ENCODE measurements at places on chromosomes 16 and 17.
A peak's percentile ranks its signal among the peaks of the same experiment; 100 is the strongest.

- no peaks in the 10 kb centered on the region for H3K4me1 ChIP-seq
- H3K4me3 ChIP-seq, result no peak overlapping the region
- H3K27me3 ChIP-seq, result no peaks in the 10 kb centered on the region
- H3K36me3 ChIP-seq, result no peaks in the 10 kb centered on the region
- no peak for DNase-seq
Observed at GRCh38 chr16:86069736-86070298, 170.9 kb downstream of the IRF8 start.

DNA sequence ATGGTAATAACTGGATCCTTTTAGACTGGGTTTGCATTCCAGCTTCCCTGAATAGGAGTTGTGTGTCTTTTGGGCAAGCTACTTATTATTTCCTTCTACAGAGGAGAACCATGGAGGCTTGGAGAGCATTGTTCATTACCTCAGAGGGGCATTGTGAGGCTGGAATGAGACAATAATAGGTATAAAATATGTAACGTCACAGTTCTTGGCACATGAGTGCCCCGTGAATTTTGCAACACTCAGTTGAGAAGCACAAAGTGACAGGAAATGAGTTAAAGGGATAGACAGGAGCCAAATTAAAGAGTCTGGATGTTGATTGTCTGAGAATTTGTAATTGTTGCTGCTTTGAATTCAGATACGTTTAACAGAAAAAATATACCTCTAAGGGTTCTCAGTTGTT, 92.2 kb downstream of the CDH8 start:
- H3K4me3 ChIP-seq, result no peak overlapping the region
- no peak overlapping the region for H3K27ac ChIP-seq
- H3K4me1 ChIP-seq, result no peaks in the 10 kb centered on the region
- no peak for DNase-seq
- no peaks in the 10 kb centered on the region for H3K27me3 ChIP-seq

DNA sequence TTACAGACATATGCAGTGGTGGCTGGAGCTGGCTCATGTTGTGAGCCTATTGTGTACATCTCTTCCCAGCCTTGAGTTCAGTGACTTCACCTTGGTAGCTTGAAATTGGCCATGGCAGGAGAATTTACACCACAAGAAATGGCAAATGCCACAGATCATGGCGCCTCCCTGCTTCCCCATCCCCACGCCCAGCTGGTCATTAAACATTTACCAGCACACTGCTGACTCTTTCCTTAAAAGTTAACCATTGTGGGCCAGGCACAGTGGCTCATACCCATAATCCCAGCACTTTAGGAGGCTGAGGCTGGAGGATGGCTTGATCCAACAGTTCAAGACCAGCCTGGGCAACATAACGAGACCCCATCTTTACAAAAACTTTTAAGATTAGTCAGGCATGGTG, 22.6 kb upstream of the ITGB4 start:
- H3K27me3 ChIP-seq, result no peaks in the 10 kb centered on the region
- no peak overlapping the region for H3K4me3 ChIP-seq
- no peak for DNase-seq
- peaks cover 96% of the 10 kb centered on the region for H3K36me3 ChIP-seq
- H3K4me1 ChIP-seq, result no peaks in the 10 kb centered on the region

GRCh38 chr16:63563819-63564505, 1527.7 kb upstream of the CDH8 start:
- H3K27me3 ChIP-seq, result no peaks in the 10 kb centered on the region
- no peaks in the 10 kb centered on the region for H3K4me1 ChIP-seq
- no peak overlapping the region for H3K27ac ChIP-seq
- no peaks in the 10 kb centered on the region for H3K36me3 ChIP-seq

GRCh38 chr17:35345926-35346771, 27.3 kb downstream of the SLFN11 start:
- peak overlapping the region; percentile 65 for H3K4me3 ChIP-seq
- DNase-seq, result peak; percentile 29
- peaks cover 29% of the 10 kb centered on the region for H3K4me1 ChIP-seq
- H3K27ac ChIP-seq, result peak overlapping the region; percentile 34
- H3K27me3 ChIP-seq, result no peaks in the 10 kb centered on the region

DNA sequence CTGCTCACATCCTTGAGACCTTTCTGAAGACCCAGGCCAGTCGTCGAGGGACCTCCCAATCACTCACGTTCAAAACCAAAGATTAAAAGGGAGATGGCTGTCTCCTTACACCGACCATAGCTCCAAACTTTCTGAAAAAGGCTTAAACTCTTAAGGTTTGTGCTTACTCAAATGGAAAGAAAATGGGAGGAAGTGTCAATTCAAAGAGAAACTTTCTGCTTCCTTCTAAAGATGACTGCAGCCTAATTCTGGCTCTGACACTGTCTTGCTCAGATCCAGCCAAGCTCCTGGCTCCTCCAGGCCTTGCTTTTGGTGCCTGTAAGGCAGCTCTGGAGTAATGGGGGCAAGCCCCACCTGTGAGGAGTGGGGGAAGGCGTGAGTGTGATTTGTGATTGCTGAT, 54.9 kb upstream of the WSB1 start:
- H3K27ac ChIP-seq, result no peak overlapping the region
- H3K4me1 ChIP-seq, result no peaks in the 10 kb centered on the region
- H3K27me3 ChIP-seq, result no peaks in the 10 kb centered on the region
- H3K36me3 ChIP-seq, result no peaks in the 10 kb centered on the region

GRCh38 chr16:17320009-17320408, 150.8 kb downstream of the XYLT1 start:
- no peak overlapping the region for H3K4me3 ChIP-seq
- H3K27ac ChIP-seq, result no peak overlapping the region
- DNase-seq, result no peak
- no peaks in the 10 kb centered on the region for H3K27me3 ChIP-seq

- no peaks in the 10 kb centered on the region for H3K4me1 ChIP-seq
- no peaks in the 10 kb centered on the region for H3K27me3 ChIP-seq
- no peak overlapping the region for H3K27ac ChIP-seq
- H3K4me3 ChIP-seq, result no peak overlapping the region
Observed at GRCh38 chr17:32693194-32693897, 183.6 kb downstream of the MYO1D start.

DNA sequence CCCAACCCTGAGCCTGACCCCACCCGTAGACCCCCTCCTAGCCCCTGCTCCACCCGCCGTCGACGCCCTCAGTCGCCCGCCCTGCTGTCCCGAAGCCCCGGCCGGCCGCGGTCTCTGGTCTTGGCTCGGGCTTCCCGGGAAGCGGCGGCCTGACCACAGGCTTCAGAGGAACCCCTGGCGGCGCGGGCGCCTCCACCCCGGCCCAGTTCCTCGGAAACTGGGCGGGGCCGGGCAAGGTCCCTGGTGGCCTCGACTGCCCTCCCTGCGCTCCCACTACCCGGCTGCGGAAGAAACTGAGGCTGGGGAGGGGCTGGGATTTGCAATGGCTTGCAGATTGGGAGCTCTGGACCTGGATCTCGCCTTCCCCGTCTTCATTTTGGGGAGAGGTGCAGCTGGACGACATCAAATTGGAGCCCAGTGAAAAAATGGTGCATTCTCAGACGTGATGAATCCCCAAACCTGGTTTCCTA, 692 bp upstream of the SOCS1 start:
- H3K4me1 ChIP-seq, result peaks cover 45% of the 10 kb centered on the region
- H3K27ac ChIP-seq, result peak overlapping the region; percentile 97
- H3K36me3 ChIP-seq, result peaks cover 6% of the 10 kb centered on the region
- H3K27me3 ChIP-seq, result no peaks in the 10 kb centered on the region
- H3K4me3 ChIP-seq, result peak overlapping the region; percentile 85

DNA sequence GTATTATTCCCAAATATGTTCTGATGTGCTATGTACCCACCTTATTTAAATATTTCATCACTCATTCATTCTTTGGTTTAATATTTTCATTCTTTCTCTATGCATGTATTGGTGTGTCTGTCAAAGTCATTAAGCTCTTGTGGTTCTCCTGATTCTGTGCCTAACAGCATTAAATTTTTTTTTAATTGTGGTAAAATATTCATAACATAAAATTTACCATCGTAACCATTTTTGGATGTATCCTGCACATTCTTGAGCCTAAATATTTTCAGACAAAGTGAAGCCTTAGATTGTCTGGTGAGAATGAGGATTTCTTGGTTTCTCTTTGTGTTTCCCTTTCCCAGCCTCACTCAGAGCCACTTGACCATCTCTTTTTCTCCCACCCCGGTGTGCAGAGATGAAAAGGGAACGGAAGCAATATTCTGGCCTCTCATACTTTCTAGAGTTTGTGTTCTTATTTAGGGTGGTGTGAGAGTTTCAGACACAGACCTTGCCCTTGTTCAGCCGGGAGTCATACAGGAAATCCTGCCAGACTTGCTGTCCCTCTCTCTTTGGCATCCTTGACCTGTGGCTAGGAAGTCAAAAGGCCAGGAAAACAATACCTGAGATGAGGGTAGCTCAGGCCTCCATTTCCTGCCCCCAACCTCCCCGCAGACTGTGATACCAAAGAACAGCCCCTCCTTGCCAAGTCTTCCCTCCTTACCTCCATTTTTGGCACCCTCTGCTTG, 4.9 kb downstream of the CCL5 start:
- DNase-seq, result no peak
- H3K27ac ChIP-seq, result no peak overlapping the region
- H3K4me3 ChIP-seq, result peak overlapping the region; percentile 34
- H3K4me1 ChIP-seq, result peaks cover 10% of the 10 kb centered on the region
- no peaks in the 10 kb centered on the region for H3K36me3 ChIP-seq

GRCh38 chr17:71460943-71461342, 659.9 kb upstream of the SOX9 start:
- no peak overlapping the region for H3K4me3 ChIP-seq
- H3K4me1 ChIP-seq, result no peaks in the 10 kb centered on the region
- H3K36me3 ChIP-seq, result no peaks in the 10 kb centered on the region
- H3K27me3 ChIP-seq, result no peaks in the 10 kb centered on the region
- DNase-seq, result no peak
- H3K27ac ChIP-seq, result no peak overlapping the region

GRCh38 chr17:64008830-64009229, 10.7 kb downstream of the PRR29 start:
- no peaks in the 10 kb centered on the region for H3K27me3 ChIP-seq
- peaks cover 14% of the 10 kb centered on the region for H3K36me3 ChIP-seq
- peaks cover 46% of the 10 kb centered on the region for H3K4me1 ChIP-seq

- no peak for DNase-seq
- H3K4me1 ChIP-seq, result peaks cover 17% of the 10 kb centered on the region
- no peaks in the 10 kb centered on the region for H3K27me3 ChIP-seq
- H3K4me3 ChIP-seq, result no peak overlapping the region
- no peak overlapping the region for H3K27ac ChIP-seq
Observed at GRCh38 chr16:29864205-29864604, 1.2 kb upstream of the CDIPT start.

DNA sequence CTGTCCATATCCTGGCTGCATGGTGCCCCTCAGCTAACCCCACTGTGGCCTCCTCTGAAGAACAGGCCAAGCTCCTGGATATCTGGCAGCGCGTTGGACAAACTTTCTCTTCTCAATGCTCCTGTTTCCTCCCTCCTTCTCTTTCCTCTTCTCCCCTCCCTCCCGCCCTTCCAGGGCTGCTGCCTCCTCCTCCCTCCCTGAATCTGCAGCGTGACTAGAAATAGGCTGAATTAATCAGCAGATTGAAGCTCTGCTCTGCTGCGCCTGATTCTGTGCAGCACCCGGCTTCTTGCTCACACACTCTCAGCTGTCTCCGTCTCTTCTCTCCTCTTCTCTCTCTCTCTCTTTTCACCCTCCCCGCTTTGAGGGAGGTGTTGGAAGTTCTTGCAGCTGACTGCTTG, 19.8 kb downstream of the TMEM94 start:
- H3K36me3 ChIP-seq, result no peaks in the 10 kb centered on the region
- H3K4me1 ChIP-seq, result no peaks in the 10 kb centered on the region
- no peak overlapping the region for H3K27ac ChIP-seq
- no peak for DNase-seq
- no peak overlapping the region for H3K4me3 ChIP-seq

DNA sequence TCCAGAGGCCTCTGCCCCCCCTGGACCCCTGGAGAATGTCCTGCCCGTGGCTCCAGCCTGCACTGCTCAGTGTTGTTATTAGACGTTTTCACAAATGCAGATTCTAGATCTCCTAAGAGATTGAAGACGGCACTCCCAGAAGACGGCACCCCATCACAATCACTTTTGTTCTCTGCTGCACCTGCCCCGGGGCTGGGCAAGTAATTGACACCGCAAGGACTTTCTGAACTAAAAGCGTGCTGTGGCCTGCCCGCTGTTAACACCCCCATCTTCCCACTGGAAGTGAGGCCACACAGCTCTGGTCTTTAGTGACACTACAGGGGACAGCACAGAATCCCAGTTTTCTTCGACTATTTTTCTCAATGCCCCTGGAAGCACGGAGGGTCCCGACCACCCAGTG, 256.9 kb downstream of the ENGASE start:
- H3K4me3 ChIP-seq, result no peak overlapping the region
- H3K27me3 ChIP-seq, result no peaks in the 10 kb centered on the region
- no peak for DNase-seq
- H3K36me3 ChIP-seq, result no peaks in the 10 kb centered on the region

- H3K4me3 ChIP-seq, result no peak overlapping the region
- no peak overlapping the region for H3K27ac ChIP-seq
- no peaks in the 10 kb centered on the region for H3K36me3 ChIP-seq
- no peak for DNase-seq
- peaks cover 29% of the 10 kb centered on the region for H3K4me1 ChIP-seq
Observed at GRCh38 chr17:83079766-83080578, 563 bp downstream of the METRNL start.

GRCh38 chr16:75452464-75453190, 11.9 kb downstream of the TMEM170A start:
- H3K27ac ChIP-seq, result no peak overlapping the region
- H3K27me3 ChIP-seq, result no peaks in the 10 kb centered on the region
- H3K36me3 ChIP-seq, result no peaks in the 10 kb centered on the region

- H3K27ac ChIP-seq, result no peak overlapping the region
- no peak for DNase-seq
- H3K27me3 ChIP-seq, result no peaks in the 10 kb centered on the region
- no peaks in the 10 kb centered on the region for H3K36me3 ChIP-seq
- no peak overlapping the region for H3K4me3 ChIP-seq
- H3K4me1 ChIP-seq, result no peaks in the 10 kb centered on the region
Observed at GRCh38 chr16:1280783-1281182, 24.9 kb downstream of the TPSD1 start.

DNA sequence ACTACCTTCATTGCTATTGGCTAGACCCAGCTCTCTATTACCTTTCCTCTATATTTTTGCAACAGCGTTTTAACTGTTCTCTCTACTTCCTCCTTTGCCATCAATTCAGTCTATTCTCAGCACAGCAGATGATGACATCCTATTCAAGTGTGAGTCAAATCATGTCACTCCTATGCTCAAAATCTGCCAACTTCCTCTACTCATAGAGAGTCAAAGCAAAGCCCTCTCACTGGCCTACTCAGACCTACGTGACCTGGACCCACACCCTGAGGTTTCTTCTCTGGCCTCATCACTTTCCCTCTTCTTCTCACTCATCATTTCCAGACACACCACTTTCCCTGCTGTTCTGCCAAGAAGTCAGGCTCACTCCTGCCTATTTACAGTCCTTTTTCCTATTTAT, 289.0 kb upstream of the AXIN2 start:
- H3K27ac ChIP-seq, result no peak overlapping the region
- H3K4me1 ChIP-seq, result no peaks in the 10 kb centered on the region
- H3K27me3 ChIP-seq, result no peaks in the 10 kb centered on the region
- DNase-seq, result no peak
- no peak overlapping the region for H3K4me3 ChIP-seq

GRCh38 chr17:7560172-7561027, 1.3 kb upstream of the SENP3 start:
- peak overlapping the region; percentile 92 for H3K27ac ChIP-seq
- H3K27me3 ChIP-seq, result no peaks in the 10 kb centered on the region
- H3K4me1 ChIP-seq, result peaks cover 58% of the 10 kb centered on the region

- no peak overlapping the region for H3K27ac ChIP-seq
- H3K4me1 ChIP-seq, result peaks cover 11% of the 10 kb centered on the region
- DNase-seq, result no peak
- H3K36me3 ChIP-seq, result no peaks in the 10 kb centered on the region
Observed at GRCh38 chr17:74868251-74868907, 4.4 kb downstream of the FDXR start.

- no peaks in the 10 kb centered on the region for H3K27me3 ChIP-seq
- H3K27ac ChIP-seq, result no peak overlapping the region
- H3K4me1 ChIP-seq, result no peaks in the 10 kb centered on the region
- H3K4me3 ChIP-seq, result no peak overlapping the region
- H3K36me3 ChIP-seq, result peaks cover 5% of the 10 kb centered on the region
- DNase-seq, result no peak
Observed at GRCh38 chr16:2501946-2502895, 11.5 kb upstream of the ATP6V0C start.

Data from naive thymus-derived CD4-positive, alpha-beta T cell (primary cell).